ENCODE measurements at places on chromosomes 11 and 22. TPM values are rescaled to one million over a fixed set of nuclear protein-coding genes. Genes with fewer than 3 reads are reported as not detected.
A peak's percentile ranks its signal among the peaks of the same experiment; 100 is the strongest.

- DNase-seq, result no peak
These were observed 41.1 kb upstream of the TIMP3 start for GRCh38 chr22:32760396-32760795.

DNA sequence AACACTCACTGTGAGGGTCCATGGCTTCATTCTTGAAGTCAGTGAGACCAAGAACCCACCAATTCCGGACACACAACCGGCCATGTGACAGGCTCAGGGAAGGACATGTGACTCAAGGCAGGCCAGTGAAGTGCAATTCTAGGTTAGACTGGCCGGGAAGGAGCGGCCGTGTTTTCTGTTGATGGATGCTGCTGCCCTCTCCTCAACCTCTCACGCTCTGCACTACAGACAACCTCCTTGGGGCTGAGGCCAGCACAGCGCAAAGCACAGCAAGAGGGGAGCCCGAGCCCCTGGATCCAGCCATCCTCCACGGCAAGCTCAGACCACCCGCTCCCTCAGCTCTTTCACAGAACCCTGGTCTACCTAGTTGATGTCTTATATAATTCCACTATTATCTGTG, 2.8 kb downstream of the NUDT8 start:
- DNase-seq, result no peak

- DNase-seq, result no peak
These were observed 10.3 kb downstream of the TNNT3 start for GRCh38 chr11:1929621-1930461.

DNA sequence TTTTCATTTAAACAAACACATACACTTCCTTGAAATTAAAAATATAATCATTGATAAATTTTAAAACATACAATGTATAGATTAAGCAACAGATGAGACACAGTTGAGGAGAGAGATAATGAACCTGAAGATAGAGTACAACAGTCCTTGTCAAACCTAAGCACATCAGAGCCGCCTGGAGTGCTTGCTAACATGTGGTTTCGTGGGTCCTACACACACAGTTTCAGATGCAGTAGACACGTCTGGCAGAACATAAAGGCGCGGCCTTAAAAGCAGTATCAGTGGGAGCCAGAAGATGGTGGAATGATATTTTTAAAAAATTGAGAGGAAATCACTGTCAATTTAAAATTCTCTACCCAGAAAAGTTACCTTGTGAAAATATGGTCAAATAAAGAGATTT, 134.4 kb downstream of the MPPED1 start:
- no peak for DNase-seq

DNA sequence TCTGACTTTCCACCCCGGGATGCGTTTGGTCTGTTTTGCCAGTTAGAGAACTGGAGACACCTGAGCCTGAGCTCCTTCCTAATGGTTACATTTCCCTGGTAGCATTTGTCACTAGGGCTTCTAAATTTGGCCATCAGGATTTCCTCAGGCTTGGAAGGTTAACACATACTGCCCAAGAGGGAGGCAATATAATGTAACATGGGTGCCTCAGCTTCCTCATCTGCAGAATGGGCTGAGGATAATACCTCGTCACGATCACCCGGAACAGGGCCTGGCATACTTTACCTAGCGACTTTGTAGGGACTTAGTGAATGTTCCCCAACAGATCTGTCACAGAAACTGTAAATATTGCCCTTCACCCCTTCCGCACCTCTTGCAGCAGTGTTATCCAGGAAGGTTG, 11.3 kb downstream of the IL17RA start:
- no peak for DNase-seq

GRCh38 chr11:33151399-33151798, 9.9 kb downstream of the CSTF3 start:
- DNase-seq, result no peak

GRCh38 chr11:73950869-73951710, at the start of gene DNAJB13:
DNAJB13 (plus strand) TSS chr11:73951026; CDS start chr11:73951070, 44 bp downstream.
- peak; percentile 59 for DNase-seq

DNA sequence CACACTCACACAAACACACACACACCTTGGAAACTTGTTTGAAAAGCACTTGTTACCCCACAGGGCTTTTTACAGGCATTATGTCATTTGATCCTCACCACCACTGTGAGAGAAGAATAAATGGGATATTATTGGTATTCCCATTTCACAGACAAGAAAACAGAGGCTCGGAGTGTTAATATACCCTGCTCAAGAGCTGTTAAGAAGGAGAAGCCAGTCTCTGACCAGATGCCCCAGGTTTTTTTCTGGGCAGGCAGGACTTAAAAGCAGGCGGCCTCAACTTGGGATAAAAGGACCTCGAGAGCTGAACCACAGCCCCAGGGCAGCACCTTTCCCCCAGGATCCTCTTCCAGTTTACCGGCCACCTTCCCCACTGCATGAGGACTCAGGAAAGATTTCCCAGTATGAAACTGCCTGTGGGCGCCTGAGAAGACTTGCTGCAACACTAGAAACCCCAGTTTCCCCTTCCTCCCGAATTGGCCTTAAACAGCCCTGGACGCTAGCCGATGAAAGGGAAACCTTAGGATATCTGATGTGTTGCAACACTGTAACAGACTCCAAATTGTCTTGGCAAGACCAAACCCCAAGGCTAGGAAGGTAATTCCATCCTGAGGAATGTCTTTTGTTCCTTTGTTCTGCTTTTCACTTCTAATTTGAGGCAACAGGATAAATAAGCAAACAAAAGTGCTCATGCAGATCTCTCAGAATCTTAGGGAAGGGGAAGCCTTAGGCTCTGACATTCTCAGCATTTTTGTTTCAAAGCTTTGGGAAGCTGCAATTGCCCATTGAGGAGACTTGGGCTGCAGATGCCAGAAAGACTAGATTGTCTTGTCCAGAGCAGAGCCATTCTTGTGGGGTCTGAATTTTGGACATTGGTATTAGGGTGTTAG, 173.5 kb downstream of the TRIM29 start:
- no peak for DNase-seq

DNA sequence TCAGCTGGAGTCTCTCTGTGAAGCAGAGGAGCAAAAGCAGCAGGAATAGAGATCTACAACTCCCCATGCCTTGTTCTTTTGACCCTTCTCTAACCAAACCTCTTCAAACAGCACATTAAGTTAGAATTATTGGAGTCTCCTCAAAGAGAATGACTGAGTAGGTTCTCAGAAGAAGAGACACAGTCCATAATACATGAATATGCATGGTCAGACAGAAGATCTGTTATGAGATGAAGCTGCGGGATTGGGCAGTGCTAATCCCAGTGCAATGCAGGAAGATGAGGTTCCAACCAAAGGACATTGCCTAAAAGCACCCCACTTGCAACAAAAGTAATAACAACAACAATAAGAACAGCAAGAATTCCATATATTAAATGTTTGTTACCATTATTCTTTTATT, 887.9 kb upstream of the TENM4 start:
- DNase-seq, result no peak

- no peak for DNase-seq
These were observed 73.9 kb downstream of the PPFIBP2 start for GRCh38 chr11:7587712-7588111.

GRCh38 chr11:60485987-60486386, 6.6 kb upstream of the MS4A12 start:
- no peak for DNase-seq

The SMC1B gene
- not detected for total RNA-seq

The KRTAP5-1 gene
- not detected for total RNA-seq

The BLID gene
- total RNA-seq, result not detected

Data from SJCRH30 (cell line).